Astrocyte of the spinal cord (primary cell): ENCODE measurements at places on chromosomes 5 and 9.

GRCh38 chr5:64298586-64298985, 132.9 kb downstream of the RNF180 start:
- no peak for DNase-seq

DNA sequence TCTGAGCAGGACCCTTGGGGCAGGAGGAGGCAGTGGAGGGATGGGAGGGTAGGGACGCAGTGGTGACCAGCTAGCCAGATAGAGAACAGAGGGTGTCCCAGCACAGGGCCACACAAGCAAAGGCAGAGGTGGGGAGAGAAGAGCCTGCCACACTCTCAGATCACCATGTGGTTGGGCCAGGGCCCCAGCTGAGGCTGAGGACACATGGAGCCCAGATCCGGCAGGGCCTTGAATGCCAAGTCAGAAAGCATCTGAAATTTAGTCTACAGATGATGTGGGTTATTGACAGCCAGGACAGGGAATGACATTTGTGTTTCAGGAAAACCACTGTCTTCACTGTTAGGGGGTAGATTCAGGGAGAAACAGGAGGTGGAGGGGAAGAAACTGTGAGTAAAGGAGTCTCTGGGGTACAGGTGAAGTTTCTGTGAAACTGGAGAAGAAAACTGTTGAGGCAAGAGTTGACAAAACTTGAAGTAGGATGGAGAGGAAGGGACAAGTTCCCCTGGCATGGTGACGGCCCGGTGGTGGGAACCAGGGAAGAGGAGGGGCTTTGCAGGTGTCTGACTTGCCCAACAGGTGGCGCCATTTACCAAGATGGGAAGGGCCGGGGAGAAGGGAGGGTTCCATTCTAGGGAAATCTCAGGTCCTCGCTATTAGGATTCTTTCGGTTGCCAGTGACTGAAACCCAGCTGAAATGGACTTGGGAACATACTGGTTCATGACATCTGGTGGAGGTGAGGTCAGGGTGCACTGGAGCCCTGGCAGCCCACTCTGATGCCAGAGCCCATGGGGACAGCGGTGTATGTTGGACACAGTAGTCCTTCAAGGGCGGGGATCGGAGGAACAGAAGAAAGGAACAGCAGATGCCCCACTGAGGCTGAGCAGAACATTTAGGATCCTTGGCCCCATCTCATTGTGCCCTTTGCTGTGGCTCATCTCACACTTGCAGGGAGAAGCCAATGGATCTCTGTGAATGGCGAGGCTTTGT, 100.1 kb downstream of the KCNIP1 start:
- DNase-seq, result peak; percentile 18

DNA sequence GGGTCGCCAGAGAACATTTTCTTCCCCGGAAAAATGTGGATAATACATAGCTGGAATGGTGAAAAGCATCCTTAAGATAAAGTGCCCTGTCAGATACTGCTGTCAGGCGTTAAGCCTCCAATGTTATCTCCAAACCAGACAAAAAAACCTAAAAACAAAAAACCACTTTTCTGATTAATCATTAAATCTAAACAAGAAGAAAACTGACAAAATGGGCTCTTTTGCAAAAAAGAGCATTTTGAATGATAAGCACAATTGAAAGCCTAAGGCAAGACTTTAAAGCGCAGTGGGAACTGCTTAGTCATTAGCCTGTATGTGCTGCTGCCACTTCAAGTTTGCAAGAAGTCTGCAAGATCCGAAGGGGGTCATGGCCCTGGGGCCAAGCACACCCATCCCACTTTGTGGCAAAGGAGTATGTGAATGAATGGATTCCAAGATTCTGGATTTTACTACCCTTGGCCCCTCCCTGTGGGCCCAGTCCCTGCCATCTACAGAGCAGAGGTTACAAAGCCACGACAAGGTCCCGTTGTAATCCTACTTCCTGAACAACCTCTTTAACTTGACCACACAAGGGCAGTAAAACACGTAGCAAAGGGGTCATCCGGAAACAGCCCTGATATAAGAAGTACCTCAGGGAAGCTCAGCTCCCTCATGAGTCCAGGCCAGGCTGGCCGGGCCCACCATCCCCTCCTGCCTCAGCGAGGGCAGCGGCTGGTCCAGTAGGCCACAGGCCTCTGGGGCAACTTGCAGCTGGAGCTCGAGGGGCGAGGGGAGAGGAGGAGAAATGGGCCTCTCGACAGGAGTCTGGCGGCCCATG, 29.7 kb downstream of the SHB start:
- DNase-seq, result peak; percentile 54

DNA sequence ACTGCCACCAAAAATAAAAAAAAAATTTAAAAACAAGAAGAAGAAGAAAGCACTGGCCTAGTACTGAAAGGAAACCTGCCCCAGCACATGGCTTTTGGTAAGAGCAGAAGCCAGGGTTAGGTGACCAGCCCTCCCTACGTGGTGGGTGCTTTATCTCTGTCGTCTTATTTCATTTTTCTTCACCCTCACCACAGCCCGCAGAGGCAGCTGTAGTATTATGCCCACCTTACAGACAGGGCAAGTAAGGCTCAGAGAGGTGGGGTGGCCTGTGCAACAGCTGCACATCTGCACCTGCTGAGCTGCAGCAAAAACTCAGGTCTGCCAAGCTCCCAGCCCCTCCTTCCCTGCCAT, 140.8 kb upstream of the LMX1B start:
- no peak for DNase-seq

- DNase-seq, result no peak
These were observed 6.7 kb downstream of the PTCH1 start for GRCh38 chr9:95509851-95510708.

DNA sequence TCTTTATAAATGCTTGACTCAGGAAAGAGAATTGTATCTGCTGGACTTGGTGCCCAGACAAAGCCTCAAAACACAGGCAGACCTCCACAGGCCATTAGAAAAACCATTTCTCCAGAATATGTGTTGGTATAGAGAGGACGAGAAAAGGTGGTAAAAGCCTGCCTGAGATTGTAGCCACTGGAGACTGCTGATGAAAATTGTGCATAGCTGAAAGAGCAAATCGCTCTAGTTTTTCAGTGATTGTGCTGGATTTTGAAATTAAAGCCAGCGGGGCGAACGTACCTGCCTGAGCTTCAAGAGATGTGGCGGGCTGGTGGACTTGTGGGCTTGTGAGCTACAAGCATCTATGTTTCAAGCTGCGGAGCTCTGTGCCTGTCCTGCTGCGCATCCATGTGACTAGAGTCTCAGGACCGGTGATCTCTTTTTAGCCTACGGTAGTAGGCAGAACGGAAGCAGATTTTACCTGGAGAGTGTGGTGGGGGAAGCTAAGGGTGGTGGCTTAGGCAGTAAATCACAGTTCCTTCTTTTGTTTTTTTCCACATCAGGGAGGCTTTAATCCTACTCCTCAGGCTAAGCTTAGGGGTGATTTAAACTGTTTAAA, 193.6 kb downstream of the SREK1 start:
- no peak for DNase-seq

GRCh38 chr5:78887384-78888118, 97.6 kb downstream of the ARSB start:
- no peak for DNase-seq

GRCh38 chr5:124747791-124748686, 1.6 kb upstream of the ZNF608 start:
- DNase-seq, result no peak

DNA sequence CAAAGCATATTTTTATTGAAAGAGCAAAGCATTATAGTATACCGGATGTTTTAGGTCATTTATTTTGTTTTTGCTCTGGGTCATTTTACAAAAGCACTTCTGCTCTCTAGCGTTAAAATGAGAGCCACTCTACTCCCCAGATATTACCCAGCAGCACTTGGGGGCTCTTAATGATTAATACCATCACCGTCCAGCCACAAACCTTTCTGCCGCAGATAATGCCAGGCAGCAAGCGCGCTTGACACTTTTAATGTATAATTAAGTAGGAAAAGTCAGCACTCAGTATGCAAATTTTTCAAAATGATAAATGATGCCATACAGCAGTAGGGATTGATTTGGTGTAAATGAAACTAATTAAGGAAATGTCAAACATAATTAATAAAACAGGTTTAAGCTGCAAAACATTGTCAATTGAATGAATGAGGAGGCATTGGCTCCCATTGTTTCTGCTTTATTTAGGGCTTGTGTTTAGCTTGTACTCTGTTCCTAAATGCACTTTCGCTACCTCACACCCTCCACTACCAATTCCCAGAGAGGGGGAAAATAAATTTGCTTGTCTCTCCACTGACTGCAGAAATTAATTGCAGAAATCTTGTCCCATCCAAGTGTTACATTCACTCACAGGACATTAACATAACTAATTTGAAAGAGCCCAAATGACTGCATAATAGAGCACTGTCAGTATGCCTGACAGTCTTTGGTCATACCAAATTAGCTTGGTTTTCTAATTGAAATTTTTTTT, 358.8 kb upstream of the ARRDC3 start:
- DNase-seq, result no peak

DNA sequence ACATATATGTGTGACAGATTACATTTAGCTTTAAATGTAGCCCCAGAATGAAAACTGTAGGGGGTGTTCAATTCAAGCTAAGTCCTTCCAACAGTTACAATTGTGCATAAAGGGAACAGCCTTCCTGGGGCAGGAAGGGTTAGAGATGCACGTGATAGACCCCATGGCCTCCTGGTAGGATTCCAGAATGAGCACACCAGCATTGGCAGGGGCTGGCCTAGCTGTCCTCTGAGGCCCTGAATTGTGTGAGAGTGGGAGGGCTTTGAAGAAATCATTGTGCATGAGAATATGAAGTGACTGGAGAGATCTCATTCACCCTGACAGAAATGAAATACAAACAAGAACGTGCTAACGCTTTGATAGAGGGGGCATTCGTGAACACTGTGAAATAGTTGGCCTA, 663.8 kb upstream of the KLF4 start:
- no peak for DNase-seq

DNA sequence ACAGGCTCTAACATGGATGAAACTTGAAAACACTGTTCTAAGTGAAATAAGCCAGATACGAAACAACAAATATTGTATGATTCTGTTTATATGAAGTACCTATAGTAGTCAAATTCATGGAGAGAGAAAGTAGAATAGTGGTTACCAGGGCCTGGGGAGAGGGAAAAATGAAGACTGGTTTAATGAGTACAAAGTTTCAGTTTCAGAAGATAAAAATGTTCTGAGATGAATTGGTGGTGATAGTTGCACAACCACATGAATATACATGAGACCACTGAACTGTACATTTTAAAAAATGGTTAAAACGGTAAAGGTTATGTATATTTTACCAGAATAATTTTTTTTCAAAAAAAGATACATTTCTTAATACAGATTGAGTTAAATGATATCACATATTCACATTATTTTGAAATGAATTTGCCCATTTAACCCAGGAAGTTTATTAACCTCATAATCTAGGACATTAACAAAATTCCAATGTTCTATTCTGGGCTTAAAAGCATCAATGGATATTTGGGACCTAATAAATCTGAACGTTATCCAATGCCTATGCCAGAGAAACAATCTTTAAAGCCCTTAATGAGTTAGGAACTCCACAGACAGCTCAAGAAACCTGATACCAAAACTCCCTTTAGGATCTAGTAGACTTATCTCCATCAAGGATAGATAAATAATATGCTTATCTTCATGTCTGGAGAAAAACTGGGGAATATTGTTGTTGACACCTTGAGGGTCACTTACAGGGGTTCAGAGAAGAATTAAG, 521.3 kb downstream of the EFNA5 start:
- DNase-seq, result no peak

- no peak for DNase-seq
These were observed 3.6 kb downstream of the CACFD1 start for GRCh38 chr9:133463234-133463863.

GRCh38 chr5:159426694-159427093, 96.4 kb upstream of the IL12B start:
- DNase-seq, result no peak

DNA sequence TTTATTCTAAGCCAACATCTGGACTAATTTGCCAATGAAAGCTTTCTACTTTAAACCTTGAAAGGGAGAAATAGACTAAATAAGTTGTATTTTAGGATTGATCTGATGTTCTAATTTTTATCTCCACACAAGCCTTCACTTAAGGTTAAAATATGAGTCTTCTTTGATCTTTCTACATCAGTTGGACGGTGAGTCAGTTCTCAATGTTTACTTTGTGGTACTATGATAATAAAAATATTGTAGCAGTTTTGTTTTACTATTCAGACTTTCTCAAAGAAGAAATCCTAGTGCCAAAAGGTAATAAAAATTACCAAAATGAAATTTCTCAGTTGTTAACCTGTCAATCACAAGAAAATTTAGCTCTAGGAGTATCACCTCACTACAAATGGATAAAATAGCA, 203.5 kb upstream of the RGMB start:
- peak; percentile 83 for DNase-seq

GRCh38 chr5:57445006-57445704, 37.5 kb downstream of the ACTBL2 start:
- DNase-seq, result no peak

DNA sequence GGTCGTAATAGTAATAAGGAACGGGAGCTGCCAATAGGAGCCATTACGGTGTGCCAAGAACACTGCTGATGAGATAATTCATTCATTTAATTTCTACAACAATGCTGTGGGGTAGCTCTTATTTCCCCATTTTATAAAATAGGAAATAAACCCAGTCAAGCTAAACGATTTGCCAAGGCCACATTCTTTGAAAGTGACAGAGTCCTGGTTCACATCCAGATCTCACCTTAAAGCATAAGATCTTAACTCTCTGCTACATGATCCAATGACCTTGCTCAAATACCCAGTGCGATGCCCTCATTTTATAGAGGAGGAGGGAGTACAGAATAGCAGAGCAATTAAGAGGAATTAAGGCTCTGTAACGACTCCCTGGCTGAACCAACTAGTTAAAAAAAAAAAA, 5.0 kb downstream of the PDE6A start:
- no peak for DNase-seq

GRCh38 chr5:106522296-106522695, 1148.4 kb downstream of the EFNA5 start:
- peak; percentile 61 for DNase-seq

- no peak for DNase-seq
These were observed 207.5 kb upstream of the OTULINL start for GRCh38 chr5:14374100-14374499.

DNA sequence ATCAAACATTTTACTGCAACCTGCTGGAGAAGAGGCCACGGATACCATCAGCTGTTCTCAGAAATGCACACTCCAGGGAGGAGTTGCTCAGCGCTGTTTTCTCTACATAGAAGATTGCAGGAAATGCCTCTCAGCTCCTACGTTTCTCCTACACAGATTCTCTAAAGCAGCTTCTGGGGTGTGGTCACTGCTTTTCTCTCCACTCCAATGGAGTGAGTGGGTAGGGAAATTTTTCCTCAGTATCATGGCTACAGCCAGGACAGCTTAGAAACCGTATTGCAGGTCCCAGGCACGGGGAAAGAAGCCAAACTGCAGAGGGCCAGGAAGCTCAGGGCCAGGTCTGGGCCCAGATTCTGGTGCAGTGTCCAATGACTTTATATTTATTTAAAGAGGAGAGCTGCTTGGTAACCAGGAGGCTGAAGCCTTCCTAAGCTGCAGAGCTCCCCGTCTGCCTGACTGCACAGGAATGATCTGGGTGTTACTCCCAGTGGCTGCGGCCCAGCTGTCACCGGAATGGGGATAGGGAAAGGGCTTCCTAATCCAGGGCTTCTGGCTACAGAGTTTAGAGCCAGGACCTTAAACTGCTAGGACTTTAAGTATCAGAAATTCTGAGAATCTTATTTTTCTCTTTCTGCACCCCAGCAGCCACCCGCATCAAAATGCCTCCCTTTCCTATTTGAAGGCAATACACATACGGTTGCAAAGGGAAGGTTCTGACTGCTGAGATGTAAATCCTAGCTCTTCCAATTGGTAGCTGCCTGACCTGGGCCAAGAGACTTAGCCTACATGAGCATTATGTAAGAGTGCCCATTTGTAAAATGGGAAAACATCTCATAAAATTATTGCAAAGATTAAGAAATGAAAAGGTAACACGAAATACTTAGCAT, 1.4 kb upstream of the SPTAN1 start:
- peak; percentile 54 for DNase-seq
